ENCODE measurements at places on chromosomes 1 and 21.
A peak's percentile ranks its signal among the peaks of the same experiment; 100 is the strongest.

GRCh38 chr1:240652961-240653409, 41.0 kb upstream of the GREM2 start:
- no peak for DNase-seq

- DNase-seq, result no peak
These were observed 2.5 kb upstream of the BMP8A start for GRCh38 chr1:39488793-39489566.

- DNase-seq, result peak; percentile 14
These were observed 3.1 kb downstream of the RNF207 start for GRCh38 chr1:6208723-6209660.

GRCh38 chr21:44994695-44995342, 55.0 kb downstream of the SLX9 start:
- DNase-seq, result no peak

- DNase-seq, result no peak
These were observed 47.8 kb downstream of the UROD start for GRCh38 chr1:45059829-45060228.

All from head of caudate nucleus (tissue), 42 donors.